T-helper 22 cell (primary cell): ENCODE measurements at places on chromosomes 7 and 10.
A peak's percentile ranks its signal among the peaks of the same experiment; 100 is the strongest.

- peak; percentile 70 for DNase-seq
These were observed at the start of gene LIMK1 for GRCh38 chr7:74083117-74083876. Gene LIMK1 (plus strand): TSS chr7:74083804. CDS start chr7:74083991, 187 bp downstream.

DNA sequence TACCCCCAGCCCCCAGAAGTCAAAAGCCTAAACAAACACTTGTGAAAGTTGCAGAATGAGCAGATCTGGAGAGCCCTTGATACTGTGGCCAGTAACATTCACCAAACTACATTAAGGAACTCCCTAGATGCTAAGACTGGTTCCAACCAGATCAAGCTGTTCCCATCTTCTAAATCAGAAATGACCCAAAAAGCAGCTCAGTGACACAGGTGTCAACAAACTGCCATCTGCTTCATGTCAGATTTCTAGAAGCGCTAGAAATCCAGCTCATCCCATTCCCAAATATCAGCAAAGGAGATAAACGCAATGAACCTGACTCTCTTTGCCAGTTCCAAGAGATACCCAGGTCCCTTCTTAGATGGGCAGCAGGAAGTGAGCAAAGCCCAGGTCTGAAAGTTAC lies 90.6 kb downstream of the GFRA1 start:
- no peak for DNase-seq

DNA sequence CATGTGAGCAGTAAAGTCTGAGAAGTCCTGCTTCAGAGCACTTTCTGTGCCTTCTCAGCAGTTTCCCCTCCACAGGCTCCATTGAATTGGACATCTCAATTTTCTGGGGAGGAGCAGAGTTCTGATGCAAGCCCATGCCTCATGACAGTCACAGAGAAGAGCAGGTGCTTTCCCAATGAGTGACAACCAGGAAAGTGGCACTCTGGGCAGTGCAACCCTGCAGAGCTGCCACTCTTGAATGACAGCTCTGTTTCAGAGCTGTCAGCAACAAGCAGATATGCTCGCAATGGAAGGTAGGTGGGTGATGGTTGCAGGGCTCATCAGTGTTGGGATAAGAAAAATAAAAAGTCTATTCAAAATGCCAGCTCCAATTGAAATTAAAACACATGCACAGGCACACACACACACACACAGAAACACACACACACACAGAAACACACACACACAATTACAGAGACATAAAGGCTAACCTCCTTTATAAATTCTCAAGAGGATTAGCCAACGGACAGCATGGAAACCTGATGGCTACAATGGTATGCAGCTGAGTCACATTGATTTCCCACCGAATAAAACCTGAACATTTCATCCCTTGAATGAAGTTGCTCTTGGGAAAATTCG lies 50.5 kb downstream of the C10orf67 start:
- no peak for DNase-seq

DNA sequence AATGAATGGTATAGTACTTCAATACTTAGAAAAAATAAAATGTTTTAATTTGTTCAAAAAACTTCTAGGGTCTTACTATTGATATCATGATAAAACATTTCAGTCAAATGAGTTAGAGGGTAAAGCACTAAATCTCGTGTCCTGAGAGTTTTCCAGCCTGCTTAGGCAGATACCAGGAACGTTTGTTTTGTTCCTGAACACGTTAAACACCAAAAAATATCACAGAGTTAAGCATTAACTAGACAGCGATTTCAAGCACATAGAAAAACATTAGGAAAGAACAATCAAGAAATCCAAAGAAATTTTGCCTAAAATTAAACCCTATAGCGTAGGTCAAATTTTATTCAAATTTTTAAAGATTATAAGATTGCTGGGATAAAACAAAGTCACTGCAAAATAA lies 204.6 kb upstream of the AGR3 start:
- DNase-seq, result no peak

GRCh38 chr10:22250897-22251660 lies 33.3 kb upstream of the EBLN1 start:
- no peak for DNase-seq

DNA sequence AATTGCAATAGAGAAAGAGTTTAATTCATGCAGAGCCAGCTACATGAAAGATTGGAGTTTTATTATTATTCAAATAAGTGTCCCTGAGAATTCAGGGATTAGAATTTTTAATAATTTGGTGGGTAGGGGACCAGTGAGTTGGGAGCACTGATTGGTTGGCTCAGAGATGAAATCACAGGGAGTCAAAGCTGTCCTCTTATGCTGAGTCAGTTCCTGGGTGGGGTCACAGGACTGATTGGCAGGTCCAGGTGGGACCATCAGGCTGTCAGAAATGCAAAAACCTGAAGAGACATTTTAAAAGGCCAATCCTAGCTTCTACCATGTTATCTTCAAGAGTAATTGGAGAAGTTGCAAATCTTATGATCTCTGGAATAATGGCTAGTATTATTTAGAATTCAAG lies 56.0 kb upstream of the KAT6B start:
- no peak for DNase-seq

DNA sequence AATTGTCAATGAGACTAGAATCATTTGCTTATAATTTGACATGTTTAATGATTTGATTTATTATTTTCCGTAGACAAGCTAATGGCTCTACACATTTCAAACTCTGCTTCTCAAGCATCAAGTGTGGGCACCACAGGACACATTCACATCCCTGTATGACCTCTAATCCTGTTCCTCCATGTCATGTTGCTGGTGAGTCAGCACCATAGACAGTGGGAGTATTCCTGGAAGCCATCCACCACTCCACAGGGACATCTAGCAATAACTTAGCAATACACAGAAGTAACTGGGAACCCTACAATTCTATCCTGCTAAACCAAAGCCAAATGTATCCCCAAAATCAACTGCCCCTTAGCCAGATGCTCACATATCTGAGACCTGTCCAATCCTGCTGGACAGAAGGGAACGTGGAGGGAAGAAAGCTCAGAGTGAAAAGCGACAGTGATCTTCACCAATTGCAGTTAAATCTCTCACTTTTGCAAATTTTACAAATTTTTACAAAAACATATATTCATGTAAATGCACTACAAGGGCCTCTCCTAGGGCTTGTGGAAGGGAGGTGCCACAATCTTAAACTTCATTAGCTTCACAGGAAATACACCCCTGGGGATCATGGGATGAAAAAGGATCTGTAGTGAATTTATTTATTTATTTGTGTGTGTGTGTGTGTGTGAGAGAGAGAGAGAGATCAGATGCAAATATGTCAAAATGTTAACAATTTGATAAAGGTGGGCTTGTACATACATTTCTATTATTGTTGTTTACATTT lies 126.5 kb downstream of the GFRA1 start:
- DNase-seq, result no peak

DNA sequence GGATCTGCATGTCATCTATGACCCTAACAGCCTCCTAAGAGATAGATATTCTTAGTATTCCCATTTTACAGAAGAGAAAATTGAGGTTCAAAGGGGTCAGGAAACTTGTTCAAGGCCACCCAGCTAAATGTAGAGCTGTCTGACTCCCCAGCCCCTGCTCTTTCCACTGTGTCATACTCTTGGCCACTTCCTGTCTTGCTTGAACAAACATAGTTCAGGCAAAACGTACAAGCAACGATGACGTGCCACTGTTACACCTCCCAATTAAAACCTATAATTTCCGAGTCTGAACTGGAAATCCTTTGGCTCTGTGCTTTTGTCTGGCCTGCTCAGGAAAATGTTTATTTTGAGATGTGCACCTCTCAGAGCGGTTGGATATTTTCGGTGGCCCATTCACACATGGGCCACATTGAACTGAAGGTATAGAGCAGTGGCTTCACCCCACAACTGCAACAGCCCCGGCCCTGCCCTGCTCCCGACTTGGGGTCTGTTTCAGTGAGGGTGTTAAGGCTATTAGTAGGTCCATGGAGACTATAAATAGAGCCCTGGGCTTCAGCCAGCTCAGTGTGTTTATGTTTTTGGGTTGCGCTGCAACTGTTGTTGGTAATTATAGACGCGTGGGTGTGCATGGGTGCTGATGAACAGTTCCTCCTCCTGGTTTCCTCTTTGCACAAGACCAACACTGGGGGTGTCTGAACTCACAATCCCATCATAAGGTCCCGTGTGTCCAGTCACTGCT lies 172.3 kb upstream of the ADO start:
- peak; percentile 38 for DNase-seq

DNA sequence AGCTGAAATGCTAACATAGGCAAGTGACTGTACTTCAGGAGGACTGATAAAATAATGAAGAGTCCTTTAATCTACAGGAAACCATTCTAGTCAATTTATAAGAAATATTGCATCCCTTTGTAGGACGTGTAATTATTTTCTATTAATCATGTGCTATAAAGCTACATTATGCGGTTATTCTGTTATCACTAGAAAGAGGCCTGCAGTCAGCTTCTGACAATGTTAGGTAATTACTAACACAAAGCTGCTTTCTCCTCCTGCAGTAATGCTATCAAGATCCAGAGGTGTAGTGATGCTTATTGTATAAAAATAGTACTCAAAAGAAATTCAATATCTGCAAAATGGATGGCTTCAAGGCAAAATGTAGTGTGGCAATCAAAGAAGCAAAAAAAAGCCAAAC lies 191.1 kb downstream of the SKAP2 start:
- DNase-seq, result no peak

DNA sequence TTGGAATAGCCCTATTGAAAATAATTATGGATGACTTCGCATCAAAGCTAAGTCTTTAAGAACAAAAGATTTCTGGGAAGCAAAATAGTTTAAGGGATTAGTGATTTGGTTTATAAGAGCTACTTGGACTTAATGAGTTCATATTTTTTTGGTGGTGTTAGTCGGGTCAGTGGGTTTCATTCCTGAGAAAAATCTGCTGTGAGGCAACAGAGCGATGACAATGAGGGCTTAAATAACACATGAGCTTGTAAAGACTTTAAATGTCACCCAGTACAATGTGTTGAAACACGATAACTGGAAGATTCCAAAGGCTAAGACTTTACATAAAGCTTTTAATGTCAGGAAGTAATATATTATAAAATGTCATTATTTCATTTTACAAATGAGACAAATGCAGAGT lies 178.8 kb downstream of the ARL4A start:
- DNase-seq, result no peak

DNA sequence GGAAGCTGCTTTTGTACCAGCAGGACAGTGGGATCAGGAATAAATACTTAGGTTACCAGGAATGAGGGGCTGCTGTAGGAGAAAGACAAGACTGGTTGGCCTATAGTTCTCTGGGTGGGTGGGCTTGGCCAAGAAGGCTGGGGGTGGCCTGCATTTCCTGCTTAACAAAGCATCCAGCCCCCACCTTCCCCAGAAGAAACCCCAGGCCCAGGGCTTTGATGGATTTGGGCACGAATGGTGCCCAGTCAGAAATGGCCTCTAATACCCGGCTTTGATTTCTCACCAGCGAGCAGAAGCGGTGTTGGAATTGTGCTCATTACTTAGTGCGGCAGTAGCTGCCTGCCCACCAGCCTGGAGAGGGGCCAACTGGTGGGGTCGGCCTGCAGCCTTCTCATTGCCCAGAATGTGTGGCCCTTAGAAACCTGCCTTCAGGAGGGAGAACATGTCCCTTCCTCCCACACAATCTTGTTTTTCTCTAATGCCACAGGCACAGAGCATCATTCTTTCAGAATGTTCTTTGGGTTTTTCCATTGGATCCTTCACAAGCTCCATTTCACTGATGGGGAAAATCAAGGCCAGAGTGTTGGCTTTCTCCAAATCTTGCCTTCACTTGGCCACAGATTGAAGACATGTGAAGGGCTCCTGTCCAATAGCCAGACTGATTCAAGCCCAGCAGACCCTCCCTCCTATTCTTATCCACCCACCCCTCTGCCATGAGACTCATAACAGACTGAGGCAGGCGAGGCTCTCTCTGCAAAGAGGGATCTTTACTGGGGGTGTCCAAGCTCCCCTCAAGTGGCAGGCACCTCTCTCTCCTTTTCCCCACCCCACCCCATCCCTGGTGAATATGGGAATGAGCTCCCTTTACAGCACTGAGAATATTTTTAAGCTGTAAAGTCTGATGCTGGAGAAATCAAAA lies 2.5 kb downstream of the UNC5B start:
- DNase-seq, result no peak

GRCh38 chr10:17910125-17910789 lies 41.5 kb upstream of the SLC39A12 start:
- DNase-seq, result no peak

GRCh38 chr7:32569388-32570289 lies 74.3 kb downstream of the AVL9 start:
- no peak for DNase-seq
